ENCODE measurements at places on chromosomes 6 and 20. TPM values are rescaled to one million over a fixed set of nuclear protein-coding genes. Genes with fewer than 3 reads are reported as not detected.

Gene SH3BGRL2
- polyA plus RNA-seq: 0.66 TPM

DNA sequence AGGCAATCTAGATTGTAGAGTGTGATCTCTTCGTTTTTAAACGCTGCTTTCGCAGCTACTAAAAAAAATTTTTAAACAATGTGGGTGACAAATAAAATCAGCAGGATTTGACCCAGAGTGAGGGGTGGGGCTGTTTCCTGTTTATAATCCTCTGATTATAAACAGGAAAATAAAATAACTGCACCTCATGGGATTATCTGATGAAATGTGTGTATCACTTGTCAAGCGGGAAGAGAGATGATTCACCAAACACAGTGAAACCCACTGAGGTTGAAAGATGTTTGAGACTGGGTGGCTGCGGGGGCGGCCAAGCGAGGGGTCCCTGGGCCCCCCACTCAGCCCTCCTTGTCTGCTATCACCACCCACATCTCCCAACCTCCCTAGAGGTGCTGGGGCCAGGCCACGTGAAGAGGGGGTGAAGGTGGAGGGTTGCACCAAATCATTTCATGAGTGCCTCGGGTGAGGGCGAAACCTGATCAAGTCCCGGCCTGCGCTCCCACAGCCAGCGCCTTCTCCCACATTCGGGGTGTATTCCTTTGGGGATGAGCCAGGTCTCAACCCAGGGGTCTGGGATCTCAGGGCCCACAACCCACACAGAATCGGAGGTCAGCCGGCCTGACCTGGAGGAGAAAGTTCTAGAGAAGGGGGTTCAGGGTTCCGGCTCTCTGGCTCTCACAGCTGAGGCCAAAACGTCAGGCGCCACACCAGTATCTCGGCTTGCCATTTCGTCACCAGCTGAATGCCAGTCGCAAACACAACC, 212.5 kb downstream of the BMP7 start:
- no peak for DNase-seq

DNA sequence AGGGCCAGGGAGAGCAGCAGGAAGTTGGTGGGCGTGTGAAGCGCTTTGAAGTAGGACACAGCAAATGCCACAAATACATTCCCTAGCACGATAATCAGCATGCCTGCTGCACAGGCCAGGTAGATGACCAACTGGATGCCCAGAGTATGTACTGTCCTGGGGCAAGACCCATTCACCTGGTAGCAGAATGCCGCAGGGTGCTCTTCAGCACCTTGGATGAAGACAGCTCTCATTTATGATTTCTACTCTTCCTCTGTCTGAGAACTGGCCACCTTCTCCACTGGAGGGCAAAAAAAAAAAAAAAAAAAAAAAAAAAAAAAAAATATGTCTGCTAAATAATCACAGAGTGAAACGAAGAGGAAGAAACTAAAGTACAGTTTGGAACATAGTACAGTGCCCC, at the start of gene TAAR5:
TSS of gene TAAR5 (minus strand) at position 288 of the 400 bp plus-strand sequence. CDS start at position 233, 55 bp downstream.
- no peak for DNase-seq

DNA sequence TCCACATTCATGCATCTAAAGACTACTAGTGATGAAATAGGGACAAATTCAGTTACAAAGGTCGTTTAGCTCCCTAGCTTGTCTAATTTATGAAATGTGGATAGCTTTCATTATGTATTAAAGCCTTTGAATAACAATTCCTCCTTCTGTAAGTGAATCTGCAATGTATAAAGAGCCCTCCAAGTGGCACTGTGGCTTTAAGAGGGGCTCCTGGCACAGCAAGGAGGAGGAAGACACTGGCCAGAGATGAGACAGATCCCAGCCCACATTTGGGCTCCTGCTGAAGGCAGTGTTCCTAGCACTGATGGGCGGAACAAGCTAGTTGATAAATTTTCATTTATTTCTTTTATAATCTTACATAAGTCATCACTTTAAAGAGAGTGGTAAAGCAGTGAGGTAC, 17.6 kb upstream of the FUCA2 start:
- no peak for DNase-seq

Gene APOM
- polyA plus RNA-seq: 4.8 TPM

DNA sequence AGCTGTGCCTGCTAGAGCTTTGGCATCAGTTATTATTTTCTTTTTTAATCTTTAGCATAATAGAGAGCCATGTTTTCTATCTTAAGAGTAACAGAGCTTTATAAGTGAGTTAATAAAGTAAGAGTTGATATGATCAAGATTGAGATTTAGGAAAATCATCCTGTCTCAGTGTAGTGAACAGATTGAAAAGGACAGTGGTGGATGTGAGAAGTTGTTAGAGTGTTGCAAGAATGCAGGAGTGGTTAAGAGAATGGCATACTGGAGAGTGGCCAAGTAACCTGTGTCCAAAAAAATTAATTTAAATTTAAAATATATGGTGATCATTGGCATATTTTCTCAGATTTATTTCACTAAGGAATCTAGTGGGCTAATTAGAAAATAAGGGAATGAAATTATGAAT, 629.3 kb downstream of the GRIK2 start:
- DNase-seq: no peak

GRCh38 chr20:63028461-63028921, 21.7 kb upstream of the BHLHE23 start:
- DNase-seq: no peak

Gene BTNL2
- polyA plus RNA-seq: not detected

DNA sequence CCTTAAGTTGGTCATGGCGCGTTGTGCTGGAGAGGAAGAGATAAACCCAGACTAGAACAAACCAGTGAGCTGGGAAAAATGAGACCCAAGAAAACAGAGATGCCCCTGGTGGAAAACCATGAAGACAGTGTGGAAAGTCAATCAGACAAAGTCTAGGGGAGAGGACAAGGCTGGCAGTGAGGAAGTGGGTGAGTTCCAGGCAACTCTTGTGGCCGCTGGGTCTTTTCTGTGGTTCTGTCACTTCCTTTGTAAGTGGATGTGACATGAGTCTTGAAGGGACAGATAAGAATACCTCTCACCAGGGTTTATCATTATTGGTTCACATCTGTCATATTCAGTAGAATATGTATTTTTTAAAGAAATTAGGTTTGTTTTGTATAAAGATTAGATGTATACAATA, 738.4 kb downstream of the DHX35 start:
- DNase-seq: no peak

DNA sequence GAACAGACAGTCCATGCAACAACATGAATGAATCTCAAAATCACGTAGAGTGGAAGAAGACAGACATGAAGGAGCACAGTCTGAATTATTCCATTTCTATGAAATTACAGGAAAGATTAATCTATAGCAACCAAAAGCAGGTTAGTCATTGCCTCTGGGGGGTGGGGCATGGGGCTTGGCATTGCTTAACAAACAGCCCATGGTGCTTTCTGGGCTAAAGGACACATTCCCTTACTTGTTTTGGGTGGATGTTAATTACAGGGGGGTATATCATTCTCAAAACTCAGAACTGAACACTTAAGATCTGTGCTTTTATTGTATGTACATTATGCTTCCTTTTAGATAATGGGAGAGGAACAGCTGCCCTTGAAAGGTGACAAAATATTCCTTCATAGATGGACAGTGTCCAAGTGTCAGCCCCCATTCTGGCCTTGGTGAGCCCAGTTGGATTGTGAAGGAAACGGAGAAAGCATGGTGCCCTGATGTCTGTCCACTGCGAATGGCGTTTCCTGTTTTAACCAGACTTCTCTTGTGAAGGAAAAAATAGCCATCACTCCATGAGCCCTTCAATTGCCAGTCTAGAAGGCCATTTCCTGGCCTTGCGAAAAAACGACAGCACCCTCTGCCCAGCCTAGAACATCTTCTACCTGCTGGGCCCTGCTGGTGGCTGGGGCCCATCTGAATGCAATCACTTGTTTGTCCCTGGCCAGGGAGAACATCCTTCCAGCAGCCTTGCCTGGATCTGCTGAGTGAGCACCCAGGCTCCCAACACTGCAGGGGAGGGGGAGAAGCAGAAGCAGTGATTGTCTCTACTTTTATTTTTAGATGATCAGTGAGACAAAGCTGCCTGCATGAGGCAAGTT, 179.7 kb downstream of the BCAS1 start:
- DNase-seq: no peak

DNA sequence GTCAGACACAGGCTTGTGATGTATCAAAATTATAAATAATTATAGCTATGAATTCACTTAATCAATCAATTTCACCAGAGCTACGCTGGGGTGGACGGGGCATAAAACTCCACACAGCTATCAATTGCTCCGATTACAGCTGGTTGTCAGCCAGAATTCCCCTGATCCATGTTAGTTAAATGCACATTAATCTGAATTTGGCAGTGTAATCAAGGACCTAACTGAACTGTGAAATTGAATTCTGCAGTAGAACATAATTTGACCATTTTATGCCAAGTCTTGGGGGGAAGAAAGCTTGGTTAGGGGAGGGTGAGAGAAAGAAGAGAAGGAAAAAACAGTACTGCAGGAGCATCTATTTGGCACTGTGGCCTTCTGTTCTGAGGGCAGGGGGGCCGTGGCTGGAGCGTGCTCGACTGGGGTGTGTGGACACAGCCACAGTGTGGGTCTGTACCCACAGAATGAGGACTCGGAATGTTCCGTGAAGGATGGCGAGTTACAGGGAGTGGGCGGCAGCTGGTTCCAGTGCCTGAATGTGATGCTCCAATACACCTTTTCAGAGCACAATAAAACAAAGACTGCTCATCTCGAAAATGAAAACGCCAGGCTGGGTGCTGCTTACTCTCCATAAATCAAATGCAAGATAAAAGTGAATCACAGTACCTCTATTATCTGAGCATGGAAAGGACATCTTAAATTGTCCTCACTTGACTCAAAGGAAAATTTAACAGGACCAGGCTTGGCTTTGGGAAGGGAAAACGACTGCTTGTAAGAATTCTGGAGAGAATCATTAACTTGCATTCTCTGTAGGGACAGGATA, 59.2 kb downstream of the LAMP5 start:
- DNase-seq: no peak

- DNase-seq: no peak
Observed at GRCh38 chr6:101417900-101418299, 24.4 kb downstream of the GRIK2 start.

DNA sequence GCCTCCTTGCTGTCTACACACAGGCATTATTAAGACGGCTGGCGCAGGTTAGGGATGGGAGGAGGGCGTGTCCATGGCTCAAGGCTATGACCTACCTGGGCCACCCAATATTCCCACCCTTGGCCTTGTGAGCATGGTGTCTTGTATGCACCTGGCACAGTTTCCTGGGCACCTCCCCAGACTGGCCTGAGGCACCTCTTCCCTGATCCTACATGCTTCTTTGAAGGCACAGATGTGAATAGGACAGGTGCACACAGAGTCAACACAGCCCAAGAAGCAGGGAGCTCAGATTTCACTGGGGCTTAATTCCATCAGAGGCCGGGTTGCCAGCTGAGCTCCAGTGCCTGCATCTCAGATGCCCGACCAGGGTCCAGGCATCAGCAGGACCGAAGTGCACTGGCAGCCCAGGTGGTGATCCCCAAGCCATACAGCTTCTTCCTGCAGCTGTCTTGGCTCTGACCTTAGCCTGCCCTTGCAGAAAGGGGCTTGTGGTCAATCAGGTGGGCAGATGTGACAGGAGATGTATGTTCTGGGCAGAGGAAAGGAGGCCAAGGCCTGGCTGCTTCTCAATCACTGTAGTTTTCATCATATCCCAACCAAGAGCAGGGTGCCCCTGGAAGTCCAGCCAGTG, 287.7 kb downstream of the CLIC5 start:
- DNase-seq: no peak

Gene CST4
- not detected for polyA plus RNA-seq

DNA sequence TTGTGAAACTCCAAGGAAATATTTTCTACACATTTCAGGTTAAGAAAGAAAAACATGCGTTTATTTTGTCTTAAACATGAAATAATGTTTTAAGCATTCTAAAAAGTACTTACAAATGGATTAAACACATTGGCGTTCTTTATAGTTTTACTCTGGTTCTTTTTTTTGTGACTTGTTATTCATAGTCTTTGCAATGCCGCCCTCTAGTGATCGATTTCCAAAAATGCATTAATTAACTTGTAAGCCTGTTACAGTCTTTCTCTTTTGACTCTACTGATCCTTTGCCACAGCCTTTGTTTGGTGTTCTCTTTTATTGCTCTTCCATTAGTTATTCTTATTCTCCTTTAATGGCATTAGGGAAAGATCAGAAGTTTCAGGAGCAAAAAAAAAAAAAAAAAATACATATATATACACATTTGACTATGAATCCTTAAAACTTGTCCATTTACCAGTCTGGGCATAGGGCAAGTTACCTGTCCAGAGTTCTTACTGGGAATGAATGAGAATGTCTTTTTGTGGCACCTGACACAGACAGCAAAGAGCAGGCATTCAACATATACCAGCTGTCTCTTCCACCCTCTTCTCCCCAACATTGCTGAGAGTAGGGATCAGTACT, 59.9 kb downstream of the MACROD2 start:
- DNase-seq: peak; percentile 24

Gene ZSCAN23
- polyA plus RNA-seq: 2.3 TPM

GRCh38 chr20:29744071-29744470, 1513.4 kb upstream of the DEFB115 start:
- DNase-seq: no peak

DNA sequence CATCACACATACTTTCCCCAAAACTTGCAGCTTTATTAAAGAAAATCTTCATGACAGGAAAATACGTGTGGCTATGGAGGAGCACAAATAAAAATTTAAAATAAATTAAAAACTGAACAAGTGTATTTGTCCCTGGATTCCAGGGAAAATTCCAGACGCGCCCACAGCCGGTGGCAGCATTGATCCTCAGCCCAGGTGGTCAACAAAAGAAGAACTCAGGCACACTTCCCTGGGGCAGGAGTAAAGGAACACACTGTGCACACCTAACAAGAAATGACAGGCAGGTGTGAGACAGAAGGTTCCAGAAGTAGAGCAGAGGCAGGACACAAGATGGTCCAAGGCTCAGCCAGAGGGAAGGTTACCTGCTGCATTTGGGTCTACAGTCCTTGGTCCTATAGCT, 36.3 kb downstream of the FOXA2 start:
- no peak for DNase-seq

Gene E2F1
- 5.1 TPM for polyA plus RNA-seq

Gene REM1
- not detected for polyA plus RNA-seq

DNA sequence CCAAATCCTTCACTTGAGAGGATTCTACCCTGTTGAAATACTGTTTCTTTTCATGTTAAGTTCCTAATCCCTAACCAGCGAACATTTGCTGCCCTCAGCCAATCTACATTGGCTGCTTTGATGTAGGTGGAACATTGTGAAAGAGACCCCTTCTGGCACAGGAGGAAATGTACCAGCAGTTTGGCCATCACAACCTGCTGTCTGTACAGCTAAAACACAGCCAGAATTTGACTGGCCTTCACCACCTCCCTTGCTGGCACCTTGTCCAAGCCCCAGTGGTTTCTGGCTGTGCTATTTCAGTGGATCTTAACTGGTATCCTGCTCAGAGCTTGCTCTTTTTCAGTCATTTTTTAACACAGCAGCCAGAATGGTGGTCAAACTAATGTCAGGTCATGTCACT, 202.1 kb upstream of the EPHA7 start:
- DNase-seq: no peak

Gene SLX4IP
- polyA plus RNA-seq: 1.6 TPM

Gene CD24
- polyA plus RNA-seq: 0.05 TPM

GRCh38 chr6:7196019-7196402, 88.2 kb downstream of the RREB1 start:
- no peak for DNase-seq

GRCh38 chr6:90288404-90288803, 8.2 kb downstream of the BACH2 start:
- DNase-seq: no peak

- no peak for DNase-seq
Observed at GRCh38 chr6:24391756-24392405, 10.9 kb upstream of the MRS2 start.
